ENCODE measurements at places on chromosomes 6 and 20.

DNA sequence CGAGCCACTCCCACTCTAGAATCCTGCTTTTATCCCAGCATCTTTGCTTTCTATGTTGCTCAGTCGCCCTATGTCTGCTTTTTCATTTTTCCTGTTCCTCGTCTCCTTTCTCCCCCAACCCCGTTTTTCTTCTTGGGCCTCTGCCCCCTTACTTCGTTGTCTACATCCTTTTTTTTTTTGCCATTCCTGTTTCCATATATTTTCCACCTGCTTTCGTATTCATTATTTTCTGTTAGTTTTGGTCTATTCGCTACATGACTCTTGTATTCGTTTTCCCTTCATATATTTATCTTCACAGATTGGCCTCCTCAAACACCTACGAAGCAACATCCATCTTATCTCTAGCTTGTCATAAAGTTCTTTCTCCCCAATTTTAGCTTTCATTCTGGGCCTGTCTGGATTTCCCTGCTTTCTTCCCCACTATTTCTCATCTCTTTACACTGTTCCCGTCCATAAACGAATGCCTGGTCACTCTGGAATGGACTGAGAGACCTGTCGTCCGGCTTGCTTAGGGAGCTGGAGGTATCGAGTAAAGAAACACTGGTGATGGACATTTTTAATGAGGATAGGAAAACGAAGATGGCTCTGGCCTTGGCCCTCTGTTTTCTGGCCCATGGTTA, 915 bp downstream of the PRRC2A start:
- peak overlapping the region; percentile 95 for H3K4me3 ChIP-seq
- H3K27ac ChIP-seq = peak overlapping the region; percentile 95
- DNase-seq = no peak
- H3K4me1 ChIP-seq = peaks cover 49% of the 10 kb centered on the region

DNA sequence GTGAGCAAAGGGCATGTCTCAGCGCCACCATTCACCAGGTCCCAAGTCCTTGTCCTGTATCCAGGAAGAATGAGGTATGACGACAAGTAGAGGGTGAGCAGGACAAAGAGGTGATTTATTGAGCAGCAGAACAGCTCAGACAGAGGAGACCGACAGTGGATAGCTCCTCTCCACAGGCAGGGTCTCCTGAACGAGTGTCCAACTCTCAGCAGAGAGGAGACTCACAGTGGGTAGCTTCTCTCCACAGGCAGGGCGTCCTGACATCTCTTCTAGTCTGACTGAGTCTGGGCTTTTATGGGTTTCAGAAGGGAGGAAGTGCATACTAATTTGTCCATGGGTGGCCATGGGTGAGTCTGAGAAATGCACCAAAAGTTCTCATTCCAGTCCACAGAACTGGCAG, 204.7 kb downstream of the ANKRD60 start:
- no peak overlapping the region for H3K27ac ChIP-seq
- H3K36me3 ChIP-seq = no peaks in the 10 kb centered on the region
- no peak for DNase-seq
- peaks cover 12% of the 10 kb centered on the region for H3K27me3 ChIP-seq
- no peak overlapping the region for H3K4me3 ChIP-seq

- no peak for DNase-seq
- no peak overlapping the region for H3K4me3 ChIP-seq
- no peak overlapping the region for H3K27ac ChIP-seq
- peaks cover 4% of the 10 kb centered on the region for H3K27me3 ChIP-seq
- no peaks in the 10 kb centered on the region for H3K4me1 ChIP-seq
Measured at GRCh38 chr20:40714109-40714508, 25.1 kb upstream of the MAFB start.

DNA sequence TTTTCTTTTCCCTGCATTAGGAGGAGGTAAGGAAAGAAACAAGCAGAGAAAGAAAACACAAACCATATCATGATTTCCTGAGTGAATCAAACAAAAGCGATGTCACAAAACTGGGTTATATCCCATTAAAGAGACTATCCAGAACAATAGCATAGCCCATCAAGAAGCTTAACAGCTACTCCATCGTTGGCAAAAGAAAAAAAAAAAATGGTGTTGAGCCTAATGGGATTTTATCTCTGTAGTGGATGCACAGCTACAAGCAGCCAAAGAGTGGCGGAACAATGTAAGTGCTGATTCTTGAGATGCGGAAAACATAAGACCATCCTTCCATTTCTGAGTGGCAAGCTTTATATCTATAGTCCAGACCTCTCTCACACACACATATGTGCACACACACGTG, 106.2 kb upstream of the NRSN1 start:
- no peaks in the 10 kb centered on the region for H3K36me3 ChIP-seq
- no peak overlapping the region for H3K4me3 ChIP-seq
- H3K27me3 ChIP-seq = peaks cover 1% of the 10 kb centered on the region
- no peak for DNase-seq

- no peak overlapping the region for H3K4me3 ChIP-seq
- peak; percentile 36 for DNase-seq
- no peak overlapping the region for H3K27ac ChIP-seq
- H3K36me3 ChIP-seq = peaks cover 14% of the 10 kb centered on the region
- H3K27me3 ChIP-seq = no peaks in the 10 kb centered on the region
Measured at GRCh38 chr20:1087311-1087905, 31.0 kb upstream of the PSMF1 start.

GRCh38 chr6:168274037-168274952, 45.3 kb downstream of the DACT2 start:
- no peaks in the 10 kb centered on the region for H3K36me3 ChIP-seq
- H3K27me3 ChIP-seq = peaks cover 14% of the 10 kb centered on the region
- H3K27ac ChIP-seq = no peak overlapping the region

GRCh38 chr6:84466511-84466910, 239.1 kb upstream of the CEP162 start:
- no peak overlapping the region for H3K27ac ChIP-seq
- no peaks in the 10 kb centered on the region for H3K27me3 ChIP-seq
- H3K4me1 ChIP-seq = no peaks in the 10 kb centered on the region
- no peak for DNase-seq
- H3K36me3 ChIP-seq = no peaks in the 10 kb centered on the region

- DNase-seq = no peak
- peaks cover 46% of the 10 kb centered on the region for H3K27me3 ChIP-seq
- H3K27ac ChIP-seq = no peak overlapping the region
- no peak overlapping the region for H3K4me3 ChIP-seq
- H3K4me1 ChIP-seq = peaks cover 2% of the 10 kb centered on the region
Measured at GRCh38 chr6:50832912-50833311, 14.2 kb downstream of the TFAP2B start.

DNA sequence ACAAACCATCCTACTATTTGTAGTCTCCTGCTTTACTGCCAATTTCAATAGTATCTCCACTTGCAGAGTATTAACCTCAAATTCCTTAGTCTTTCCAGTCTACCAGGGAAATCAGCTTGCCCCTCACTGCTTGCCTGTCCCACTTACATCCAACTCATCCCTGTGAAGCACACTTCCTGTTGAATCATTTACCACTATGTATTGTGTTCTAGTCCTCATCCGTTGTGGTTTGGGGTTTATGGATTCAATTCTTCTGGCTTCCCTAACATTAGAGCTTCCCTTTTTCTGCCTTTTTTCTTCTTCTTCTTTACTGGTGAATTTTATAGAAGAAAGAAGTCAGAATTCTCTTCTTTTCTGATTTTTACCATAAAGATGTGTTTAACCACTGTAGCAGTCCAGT, 5.1 kb upstream of the TXLNB start:
- peaks cover 2% of the 10 kb centered on the region for H3K36me3 ChIP-seq
- peak overlapping the region; percentile 30 for H3K27ac ChIP-seq
- H3K4me1 ChIP-seq = peaks cover 39% of the 10 kb centered on the region
- no peaks in the 10 kb centered on the region for H3K27me3 ChIP-seq
- H3K4me3 ChIP-seq = no peak overlapping the region

DNA sequence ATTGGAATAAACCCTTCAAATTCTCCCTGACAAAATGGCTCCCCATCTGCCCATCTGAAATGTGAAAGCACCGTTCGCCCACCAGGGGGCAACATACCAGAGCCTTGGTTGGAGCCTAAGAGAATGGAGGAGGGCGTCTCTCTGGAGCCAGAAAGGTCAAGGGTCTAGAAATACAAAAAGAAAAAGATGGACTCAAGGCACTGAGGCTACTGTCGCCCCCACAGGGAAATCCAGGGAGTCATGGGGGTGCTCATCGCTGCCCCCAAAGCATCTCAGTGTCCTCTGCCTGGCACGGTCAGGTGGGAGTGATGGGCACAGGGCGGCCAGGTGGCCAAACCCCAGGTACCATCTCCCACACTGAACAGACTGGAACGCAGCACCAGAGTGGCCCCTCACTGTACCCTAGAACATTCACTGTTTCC, 136.3 kb downstream of the ZMYND8 start:
- no peaks in the 10 kb centered on the region for H3K4me1 ChIP-seq
- peak; percentile 69 for DNase-seq
- no peaks in the 10 kb centered on the region for H3K27me3 ChIP-seq
- H3K27ac ChIP-seq = no peak overlapping the region

GRCh38 chr6:168195712-168196111, 116.7 kb upstream of the FRMD1 start:
- H3K36me3 ChIP-seq = no peaks in the 10 kb centered on the region
- DNase-seq = no peak
- H3K27me3 ChIP-seq = peaks cover 6% of the 10 kb centered on the region
- no peaks in the 10 kb centered on the region for H3K4me1 ChIP-seq
- no peak overlapping the region for H3K27ac ChIP-seq
- H3K4me3 ChIP-seq = no peak overlapping the region

DNA sequence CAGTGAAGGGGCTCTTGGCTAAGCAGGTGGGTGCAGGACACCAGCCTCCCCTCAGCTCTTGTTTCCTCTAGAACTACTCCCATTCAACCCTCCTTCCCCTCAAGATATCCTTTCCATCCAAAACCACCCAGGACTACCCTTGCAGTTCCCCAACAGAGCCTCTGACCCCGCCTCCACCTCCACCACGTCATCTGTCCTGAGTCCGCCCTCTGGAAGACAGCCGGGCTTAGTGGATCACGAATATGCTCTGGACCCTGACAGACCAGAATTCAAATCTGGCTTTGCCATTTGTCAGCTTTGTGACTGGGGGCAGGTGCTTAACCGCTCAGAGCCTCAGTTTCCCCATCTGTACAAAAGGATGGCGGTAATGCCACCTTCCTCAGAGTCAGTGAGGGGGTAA, 31.4 kb downstream of the TFEB start:
- H3K4me3 ChIP-seq = no peak overlapping the region
- peaks cover 4% of the 10 kb centered on the region for H3K36me3 ChIP-seq
- peaks cover 34% of the 10 kb centered on the region for H3K4me1 ChIP-seq
- no peak for DNase-seq
- H3K27ac ChIP-seq = no peak overlapping the region
- no peaks in the 10 kb centered on the region for H3K27me3 ChIP-seq

- no peak for DNase-seq
- H3K27me3 ChIP-seq = no peaks in the 10 kb centered on the region
- peaks cover 31% of the 10 kb centered on the region for H3K36me3 ChIP-seq
- H3K4me3 ChIP-seq = no peak overlapping the region
Measured at GRCh38 chr6:15531973-15532372, 130.9 kb downstream of the DTNBP1 start.

DNA sequence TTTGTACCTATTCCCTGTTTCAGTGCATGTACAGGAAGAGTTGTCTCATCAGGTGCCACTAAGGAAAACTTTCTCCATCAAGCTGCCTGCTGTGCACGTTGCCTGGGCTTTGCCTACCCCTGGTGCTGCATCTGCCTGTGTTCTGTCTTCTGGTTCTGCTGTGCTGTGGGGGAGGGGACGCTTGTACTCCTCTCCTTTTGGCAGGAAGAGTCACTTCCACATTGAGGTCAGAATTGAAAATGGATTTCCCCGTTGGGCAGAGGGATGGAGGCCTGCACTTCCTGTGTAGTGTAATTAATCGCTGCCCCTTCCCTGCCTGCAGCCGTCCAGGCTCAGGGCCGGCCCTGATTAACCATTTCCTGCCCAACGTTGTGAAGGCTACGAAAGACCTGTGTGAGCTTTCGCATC, 153.3 kb downstream of the SCML4 start:
- H3K27ac ChIP-seq = no peak overlapping the region
- no peaks in the 10 kb centered on the region for H3K27me3 ChIP-seq
- H3K4me1 ChIP-seq = peaks cover 25% of the 10 kb centered on the region
- peak; percentile 37 for DNase-seq
- no peak overlapping the region for H3K4me3 ChIP-seq

All from activated CD8-positive, alpha-beta T cell treated with anti-CD3 and anti-CD28 coated beads for 36 hours (primary cell).